Activated CD4-positive, alpha-beta T cell treated with anti-CD3 and anti-CD28 coated beads, Interleukin-2, Interleukin-6, amounts not matched to agents 100 ng/mL and 50 ng/mL, durations not matched to agents 16 hours and 8 hours (primary cell): ENCODE measurements at places on chromosomes 16 and 17.

DNA sequence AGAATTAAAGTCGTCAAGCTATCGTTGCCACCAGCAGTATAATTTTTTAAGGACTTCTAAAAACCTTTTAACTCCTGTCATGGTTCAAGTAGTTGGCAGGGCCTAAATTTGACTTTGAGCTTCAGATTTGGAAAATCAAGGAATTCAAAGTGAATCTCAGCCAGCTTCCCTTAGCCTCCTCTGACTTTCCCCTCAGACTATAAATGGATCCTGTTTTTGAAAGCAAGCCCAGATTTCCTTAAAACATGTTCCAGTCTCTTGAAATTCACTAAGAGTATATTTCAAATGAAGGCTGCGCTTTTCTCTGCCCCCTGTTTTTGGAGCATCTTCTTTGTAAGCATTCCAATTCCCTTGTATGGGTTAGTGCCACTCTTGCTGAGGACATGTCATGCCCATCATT is 101.8 kb upstream of the CDH8 start:
- no peak for DNase-seq

- no peak for DNase-seq
Measured at GRCh38 chr16:75264999-75265910, 13.8 kb upstream of the BCAR1 start.

DNA sequence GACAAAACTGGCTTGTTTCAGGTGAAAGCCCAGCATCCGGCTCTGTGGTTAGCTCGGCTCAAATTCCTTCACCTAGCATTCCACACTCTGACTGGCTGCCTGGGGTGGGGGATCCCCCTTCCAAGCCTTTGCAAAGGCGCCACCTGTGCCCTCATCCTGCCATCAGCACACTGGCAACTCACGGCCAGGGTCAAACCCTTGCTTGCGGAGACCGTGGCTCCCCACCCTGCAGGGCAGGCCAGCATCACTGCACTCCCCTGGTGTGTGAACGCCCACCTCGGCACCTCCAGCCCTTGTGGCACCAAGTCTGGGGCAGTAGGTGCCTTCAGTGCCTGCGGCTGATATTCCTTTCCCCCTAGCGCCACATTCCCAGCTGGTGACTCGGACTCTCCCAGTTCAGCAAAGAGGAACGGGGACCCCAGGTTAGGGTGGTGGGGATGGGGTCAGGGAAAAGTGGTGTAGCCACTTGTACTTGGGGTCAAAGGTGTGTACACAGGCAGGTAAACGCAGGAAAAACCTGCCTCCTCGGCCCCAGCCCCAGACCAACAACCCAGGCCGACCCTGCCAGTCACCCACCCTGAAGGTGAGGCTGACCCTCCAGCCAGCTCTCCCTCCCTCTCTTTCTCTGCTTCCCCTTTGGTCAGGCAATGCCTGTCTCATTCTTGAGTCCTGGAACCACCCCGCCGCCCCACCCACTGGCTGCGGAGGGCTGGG is 1.1 kb downstream of the FLII start:
- DNase-seq, result peak; percentile 48

DNA sequence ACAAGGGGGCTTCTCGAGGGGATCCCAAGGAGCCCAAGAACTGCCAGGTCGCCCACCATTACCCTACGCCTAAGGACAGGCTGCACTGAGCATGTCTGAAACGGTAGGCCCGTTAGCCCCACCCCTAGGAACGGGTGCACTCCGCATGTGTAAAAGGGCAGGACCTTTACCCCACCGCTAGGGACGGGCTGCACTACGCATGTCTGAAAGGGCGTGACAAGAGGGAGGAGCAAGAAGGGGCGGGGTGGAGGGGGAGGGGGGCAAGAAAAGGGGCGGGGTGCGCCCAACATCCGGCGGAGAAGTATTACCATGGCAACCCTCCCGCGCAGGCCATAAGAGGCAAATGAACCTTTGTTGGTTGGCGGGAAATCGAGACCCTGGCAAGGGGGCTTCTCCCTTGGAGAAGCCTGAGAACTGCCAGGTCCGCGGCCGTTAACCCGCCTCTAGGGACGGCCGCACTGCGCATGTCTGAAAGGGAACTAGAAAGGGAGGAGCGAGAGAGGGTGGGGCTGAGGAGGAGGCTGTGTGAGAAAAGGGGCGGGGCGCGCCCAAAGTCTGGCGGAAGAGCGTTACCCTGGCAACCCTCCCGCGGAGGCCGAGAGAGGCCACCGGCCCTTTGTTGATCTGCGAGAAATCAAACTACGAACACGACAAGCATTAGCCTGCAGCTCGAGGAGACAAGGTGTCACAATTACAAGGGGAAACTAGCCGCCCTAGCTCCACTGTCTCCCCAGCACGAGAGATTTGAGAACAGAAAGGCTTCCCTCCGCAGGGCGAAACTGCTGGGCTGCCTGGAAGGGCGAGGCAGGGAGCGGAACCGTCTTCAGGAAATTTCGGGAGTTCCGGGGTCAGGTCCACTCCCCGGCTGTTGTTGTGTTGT is 2046.8 kb downstream of the TP53TG3F start:
- no peak for DNase-seq

DNA sequence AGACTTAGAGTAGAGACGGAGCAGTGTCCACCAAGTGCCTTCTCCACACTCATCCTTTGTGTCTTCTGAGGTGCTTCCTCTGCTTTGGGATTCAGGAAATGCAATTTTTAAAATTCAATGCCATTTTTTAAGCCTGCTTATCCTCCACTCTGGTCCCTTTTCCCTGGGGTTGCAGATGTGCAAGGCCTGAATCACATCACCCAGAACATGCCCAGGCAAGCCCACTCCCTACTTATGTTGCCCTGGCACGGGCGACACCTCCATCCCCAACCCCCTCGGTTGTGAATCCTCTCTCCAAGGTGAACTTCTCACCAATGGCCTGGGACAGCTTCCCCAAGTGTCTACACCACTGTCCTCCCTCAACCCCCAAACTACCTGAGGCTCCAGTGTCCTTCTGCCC is 116.2 kb downstream of the C17orf67 start:
- DNase-seq, result no peak

- DNase-seq, result no peak
Measured at GRCh38 chr16:71843572-71843971, 2.2 kb upstream of the ATXN1L start.

DNA sequence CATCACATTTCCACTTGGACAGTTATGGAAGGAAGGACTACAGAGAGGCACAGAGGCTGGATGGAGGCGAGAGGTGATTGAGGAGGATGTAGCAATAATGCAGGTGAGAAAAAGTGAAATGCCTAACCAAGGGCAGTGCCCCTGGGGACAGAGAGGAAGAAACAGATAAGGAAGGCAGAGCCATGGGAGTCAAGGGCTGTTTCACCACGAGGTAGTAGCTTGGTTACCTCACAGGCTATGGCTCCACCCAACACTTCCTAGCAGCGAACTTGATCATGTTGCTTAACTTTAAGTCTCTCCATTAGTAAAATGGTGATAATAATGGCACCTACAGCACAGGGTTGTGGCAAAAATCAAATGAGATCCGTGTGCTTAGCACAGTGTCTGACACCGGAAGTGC is 83.9 kb downstream of the YPEL2 start:
- no peak for DNase-seq

DNA sequence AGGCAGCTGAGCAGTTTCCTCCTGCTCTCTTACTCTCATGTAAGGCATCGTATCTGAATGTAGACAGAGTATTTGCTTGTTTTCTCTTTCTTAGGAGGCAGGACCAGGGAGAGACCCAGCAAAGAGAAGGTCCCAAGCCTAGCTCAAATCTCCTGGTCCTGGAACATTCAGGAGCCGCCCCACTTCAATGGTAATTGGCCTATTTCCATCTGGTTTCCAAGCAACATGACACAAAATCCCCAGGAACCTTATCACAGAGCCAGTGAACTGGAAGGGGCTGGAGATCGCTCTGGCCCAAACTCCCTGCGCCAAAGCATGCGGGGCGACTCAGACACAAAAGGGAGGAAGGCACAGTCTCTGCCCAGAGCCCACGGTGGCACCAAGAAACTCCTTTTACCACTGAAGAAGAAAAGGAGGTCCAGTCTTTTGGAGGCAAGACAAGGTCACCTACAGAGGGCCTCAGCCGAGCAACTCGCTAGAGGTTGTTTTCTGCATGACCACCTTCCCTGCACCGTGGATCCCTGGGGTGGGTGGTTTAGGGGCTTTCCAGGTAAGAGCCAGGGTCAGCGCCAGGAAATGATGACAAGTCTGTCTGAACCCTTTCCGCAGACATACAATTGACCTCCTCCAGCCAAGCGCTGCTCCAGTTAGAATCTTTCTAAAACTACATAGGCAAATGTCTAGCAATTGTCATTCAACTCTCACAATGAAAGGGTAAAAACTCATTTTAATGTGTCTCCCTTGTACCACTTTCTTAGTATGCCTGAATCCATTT is 394.7 kb downstream of the SOX9 start:
- DNase-seq, result no peak

DNA sequence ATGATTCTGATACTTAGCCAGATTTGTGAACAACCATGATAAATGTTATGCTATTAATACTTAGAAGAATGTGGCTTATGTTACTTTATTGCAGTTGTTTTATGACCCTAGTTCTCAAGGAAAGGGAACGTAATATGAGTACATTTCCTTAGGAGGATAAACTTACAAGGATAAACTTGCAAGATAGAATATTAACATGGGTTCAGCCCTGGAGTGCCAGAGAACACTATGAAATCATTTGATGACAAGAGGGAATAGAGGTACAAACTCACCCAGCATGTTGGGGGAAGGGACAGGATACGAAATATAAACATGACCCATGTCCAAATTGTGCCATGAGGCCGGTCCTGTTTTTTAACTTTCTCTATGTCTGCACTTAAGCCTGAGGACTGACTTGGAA is 13.0 kb upstream of the ABCA5 start:
- DNase-seq, result no peak

DNA sequence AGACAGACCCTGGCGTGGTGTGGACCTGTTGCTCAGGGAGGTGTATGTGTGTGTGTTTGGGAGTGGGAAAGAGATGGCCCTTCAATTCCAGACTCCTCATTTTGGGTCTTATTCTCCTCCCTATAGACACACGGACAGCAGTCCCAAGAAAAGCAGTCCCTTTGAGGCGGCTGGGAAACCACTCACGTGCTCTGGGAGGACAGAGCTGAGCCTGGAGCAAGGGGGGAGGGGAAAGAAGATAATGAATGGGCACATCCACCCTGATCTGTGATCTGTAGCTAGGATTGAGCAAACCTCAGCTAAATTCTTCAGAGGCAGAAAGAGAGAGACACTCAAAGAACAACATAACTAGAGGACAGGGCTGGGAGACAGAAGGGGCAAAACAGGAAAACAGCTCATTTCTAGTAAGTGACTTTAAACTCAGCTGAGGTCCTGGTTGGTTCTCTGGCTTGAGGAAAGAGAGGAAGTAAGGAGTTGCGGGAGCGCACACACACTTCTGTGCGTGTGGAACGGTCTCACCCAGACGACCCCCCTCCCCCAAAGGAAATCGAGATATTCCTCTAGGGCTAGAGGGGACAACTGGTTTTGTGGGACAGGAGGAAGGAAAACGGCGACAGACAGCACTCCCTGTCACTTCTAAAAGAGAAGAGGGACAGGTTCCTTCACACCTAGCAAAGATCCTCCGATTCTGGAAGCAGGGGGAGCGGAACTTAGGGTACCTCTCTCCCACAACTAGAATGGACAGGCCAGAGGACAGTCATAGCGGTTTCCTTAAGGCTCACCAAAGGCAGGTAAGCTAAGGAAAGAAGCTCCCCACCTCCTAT is 658 bp downstream of the RAB5C start:
- peak; percentile 21 for DNase-seq

- no peak for DNase-seq
Measured at GRCh38 chr17:28528327-28529012, 22.3 kb downstream of the FOXN1 start.

DNA sequence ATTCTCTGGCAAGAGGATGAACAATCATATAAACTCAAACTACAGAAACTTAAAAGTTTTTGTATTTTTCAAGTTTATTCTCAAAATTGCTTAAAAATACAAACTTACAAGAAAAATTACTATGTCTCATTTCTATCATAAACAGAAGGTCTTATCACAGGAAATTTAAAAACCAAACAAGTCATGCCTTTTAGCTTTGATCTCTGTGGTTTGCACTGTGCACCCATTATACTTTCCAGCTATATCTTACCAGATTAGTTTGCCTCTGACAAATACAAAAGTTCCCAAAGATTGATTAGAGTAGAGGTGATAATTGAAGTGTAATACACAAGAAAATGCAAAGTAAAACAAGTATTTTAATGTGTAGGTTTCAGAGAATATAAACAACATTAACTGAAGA is 117.4 kb downstream of the MYO1D start:
- DNase-seq, result no peak

DNA sequence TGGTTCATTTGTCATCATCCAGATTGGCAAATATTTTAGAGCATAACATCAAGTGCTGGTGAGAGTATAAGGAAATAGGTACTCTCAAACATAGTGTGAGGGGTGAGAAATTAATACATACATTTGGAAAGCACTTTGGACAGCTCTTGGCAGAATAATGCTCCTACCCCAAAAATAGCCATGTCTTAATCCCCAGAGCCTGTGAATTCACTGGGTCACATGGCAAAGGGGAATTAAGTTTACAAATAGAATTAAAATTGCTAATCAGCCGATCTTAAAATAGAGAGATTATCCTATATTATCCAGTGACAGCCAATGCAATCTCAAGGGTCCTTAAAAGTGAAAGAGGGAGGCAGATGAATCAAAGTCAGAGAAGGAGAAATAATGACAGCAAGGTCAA is 38.8 kb upstream of the ANKFN1 start:
- DNase-seq, result no peak

- DNase-seq, result no peak
Measured at GRCh38 chr17:4314618-4315017, 50.8 kb upstream of the ANKFY1 start.

GRCh38 chr17:58960068-58960467 is 146.6 kb downstream of the TRIM37 start:
- peak; percentile 18 for DNase-seq

GRCh38 chr17:28760601-28761562 is 17.1 kb downstream of the TRAF4 start:
- no peak for DNase-seq

- no peak for DNase-seq
Measured at GRCh38 chr17:75084039-75084660, 3.6 kb upstream of the SLC16A5 start.

DNA sequence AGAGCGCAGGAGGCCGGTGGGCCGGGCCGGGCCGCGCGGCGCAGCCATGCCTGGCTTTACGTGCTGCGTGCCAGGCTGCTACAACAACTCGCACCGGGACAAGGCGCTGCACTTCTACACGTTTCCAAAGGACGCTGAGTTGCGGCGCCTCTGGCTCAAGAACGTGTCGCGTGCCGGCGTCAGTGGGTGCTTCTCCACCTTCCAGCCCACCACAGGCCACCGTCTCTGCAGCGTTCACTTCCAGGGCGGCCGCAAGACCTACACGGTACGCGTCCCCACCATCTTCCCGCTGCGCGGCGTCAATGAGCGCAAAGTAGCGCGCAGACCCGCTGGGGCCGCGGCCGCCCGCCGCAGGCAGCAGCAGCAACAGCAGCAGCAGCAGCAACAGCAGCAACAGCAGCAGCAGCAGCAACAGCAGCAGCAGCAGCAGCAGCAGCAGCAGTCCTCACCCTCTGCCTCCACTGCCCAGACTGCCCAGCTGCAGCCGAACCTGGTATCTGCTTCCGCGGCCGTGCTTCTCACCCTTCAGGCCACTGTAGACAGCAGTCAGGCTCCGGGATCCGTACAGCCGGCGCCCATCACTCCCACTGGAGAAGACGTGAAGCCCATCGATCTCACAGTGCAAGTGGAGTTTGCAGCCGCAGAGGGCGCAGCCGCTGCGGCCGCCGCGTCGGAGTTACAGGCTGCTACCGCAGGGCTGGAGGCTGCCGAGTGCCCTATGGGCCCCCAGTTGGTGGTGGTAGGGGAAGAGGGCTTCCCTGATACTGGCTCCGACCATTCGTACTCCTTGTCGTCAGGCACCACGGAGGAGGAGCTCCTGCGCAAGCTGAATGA is 606 bp downstream of the THAP11 start:
- peak; percentile 69 for DNase-seq
